Naive B cell (primary cell): ENCODE measurements at places on chromosomes 5 and 9.
A peak's percentile ranks its signal among the peaks of the same experiment; 100 is the strongest.

DNA sequence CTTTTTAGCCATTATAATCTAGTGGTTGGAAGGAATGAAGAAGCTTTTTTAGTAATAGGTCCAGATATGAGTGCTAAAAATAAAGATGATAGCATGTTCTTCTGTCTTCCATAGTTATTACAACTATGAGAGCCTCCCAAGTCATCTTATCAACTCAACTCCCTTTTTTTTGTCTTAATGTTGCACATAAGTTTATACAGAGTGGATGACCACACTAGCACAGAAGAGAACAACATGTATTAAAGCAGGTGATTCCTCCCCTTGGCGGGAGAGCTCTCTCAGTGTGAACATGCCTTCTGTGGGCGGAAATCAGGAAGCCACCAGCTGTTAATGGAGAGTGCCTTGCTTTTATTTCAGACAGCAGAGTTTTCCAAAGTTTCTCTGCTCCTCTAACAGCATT lies 40.1 kb upstream of the STX17 start:
- no peak for DNase-seq

- DNase-seq = no peak
Observed at GRCh38 chr5:113548396-113548795, 34.9 kb downstream of the YTHDC2 start.

DNA sequence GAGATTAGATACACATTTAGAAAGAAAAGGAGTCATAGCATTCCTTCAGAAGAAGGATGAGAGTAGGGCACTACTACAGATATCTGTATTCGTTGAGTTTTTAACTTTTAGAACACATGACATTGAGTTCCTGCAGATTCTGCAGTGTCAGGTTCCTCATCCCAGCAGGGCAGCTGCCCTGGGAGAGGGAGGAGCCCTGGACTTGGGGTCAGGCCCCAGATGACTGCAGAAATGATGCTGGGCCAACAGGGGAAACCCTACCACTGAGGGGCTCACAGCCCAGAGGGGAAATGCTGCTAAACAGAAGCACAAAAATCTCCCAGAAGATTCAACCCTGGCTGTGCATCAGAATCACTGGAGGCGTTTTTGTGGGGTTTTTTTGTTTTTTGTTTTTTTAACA lies 68.9 kb upstream of the TAF1L start:
- DNase-seq = no peak

GRCh38 chr5:170300361-170301013 lies 2.9 kb upstream of the LCP2 start:
- no peak for DNase-seq

DNA sequence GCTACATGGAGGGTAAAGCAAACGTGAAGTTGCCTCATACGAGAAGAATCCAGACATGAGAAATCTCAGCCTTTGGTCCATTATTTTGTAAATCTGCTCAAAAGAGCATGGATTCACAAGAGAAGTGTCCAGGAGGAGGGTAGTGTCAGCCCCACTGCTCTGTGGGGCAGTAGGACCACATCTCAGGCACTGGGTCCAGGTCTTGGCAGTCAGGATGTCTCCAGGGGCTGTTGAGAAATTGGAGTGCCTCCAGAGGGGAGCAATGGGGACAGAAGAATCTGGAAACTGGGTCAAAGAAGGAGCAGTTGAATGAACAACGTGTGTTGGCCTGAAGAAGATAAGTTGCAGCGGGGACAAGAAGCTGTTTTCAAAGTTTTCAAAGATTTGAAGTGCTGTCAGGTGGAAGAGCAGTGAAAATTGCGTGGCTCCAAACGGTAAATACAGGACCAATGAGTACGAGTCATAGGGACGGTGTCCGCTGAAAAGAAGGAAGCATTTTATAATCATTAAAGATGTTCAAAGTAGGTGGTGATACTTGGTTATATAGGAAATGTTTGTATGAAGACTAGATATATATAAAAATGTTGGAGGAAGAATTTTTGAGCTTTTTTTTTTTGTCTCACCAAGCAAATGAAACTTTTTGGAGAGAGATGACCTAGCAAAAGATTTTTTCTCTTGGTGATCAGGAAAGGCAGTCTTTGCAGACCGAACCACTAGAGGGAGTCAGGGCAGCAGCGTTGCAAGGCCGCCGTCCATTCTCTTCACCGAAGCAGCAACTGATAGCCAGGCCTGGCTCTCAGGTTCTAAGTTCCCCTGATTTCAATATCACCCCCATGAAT lies 57.1 kb upstream of the ZBED3 start:
- DNase-seq = peak; percentile 31

- DNase-seq = no peak
Observed at GRCh38 chr9:73515216-73515615, 363.6 kb downstream of the ANXA1 start.

GRCh38 chr5:72543365-72543764 lies 36.2 kb upstream of the ZNF366 start:
- DNase-seq = no peak

DNA sequence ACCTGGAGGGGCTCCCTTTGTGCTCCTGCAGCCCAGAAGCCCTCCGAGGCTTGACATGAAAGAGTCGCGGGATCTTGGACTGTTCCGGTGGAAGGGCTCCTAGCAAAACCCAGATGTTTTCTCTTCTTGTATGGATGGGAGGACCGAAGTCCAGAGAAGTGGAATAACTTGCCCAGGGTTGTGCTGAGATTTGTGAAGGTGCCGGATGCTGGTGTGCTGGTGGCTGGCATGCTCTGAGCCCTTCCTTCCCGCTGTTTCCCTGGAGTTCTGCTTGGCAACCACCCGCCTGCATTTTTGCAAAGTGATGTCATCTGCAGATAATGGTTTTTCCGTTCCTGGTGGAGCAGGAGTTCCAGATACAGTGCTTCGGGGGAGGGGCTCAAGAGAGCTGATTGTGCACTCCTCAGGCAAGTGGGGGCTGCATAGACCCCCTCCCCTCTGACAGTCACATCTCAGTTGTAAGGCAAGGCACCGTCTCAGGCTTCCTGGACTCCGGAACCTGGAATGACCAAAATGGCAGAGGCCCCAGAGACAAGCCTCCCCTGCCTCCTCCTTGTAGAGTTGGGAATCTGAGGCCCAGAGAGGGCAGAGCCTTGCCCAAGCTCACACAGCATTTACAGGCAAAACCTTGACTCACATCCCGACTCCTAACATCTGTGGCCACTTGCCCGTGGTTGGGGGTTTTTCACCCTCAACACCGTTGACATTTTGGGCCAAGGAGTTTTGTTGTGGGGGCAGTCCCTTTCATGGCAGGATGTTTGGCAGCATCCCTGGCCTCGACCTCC lies 157.0 kb downstream of the RGS3 start:
- no peak for DNase-seq

- no peak for DNase-seq
Observed at GRCh38 chr9:18985464-18985951, 47.5 kb downstream of the SAXO1 start.

DNA sequence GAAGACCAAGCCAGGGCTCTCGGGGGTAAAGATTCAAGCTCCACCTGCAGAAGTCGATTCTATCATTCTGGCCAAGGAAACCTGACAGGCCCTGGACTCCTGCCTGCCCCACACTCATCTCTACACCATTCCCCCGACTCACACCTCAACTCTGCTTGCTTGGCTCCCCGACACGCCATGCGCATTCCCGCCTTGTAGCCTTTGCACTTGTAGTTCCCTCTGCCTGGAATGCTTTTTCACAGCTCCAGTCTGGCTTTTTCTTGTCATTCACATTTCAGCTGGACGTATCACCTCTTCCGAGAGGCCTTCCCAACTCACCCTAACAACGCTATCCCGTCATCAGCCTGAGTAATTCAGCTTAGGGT lies 28.7 kb upstream of the HAND1 start:
- no peak for DNase-seq

- DNase-seq = peak; percentile 57
Observed at GRCh38 chr5:59188419-59189225, 605.7 kb downstream of the RAB3C start.

GRCh38 chr9:14089051-14089803 lies 224.7 kb downstream of the NFIB start:
- no peak for DNase-seq

- DNase-seq = no peak
Observed at GRCh38 chr5:131994533-131995226, 16.8 kb downstream of the ACSL6 start.

GRCh38 chr5:130955041-130955440 lies 210.0 kb downstream of the HINT1 start:
- DNase-seq = no peak

- no peak for DNase-seq
Observed at GRCh38 chr9:124618476-124618875, 111.3 kb upstream of the NR5A1 start.

- no peak for DNase-seq
Observed at GRCh38 chr5:140109759-140110645, 3.9 kb upstream of the PURA start.

GRCh38 chr9:3823842-3824475 lies 298.2 kb upstream of the RFX3 start:
- DNase-seq = no peak

- no peak for DNase-seq
Observed at GRCh38 chr5:44002381-44002901, 386.8 kb downstream of the FGF10 start.

- no peak for DNase-seq
Observed at GRCh38 chr5:66728049-66728448, 131.9 kb downstream of the MAST4 start.

DNA sequence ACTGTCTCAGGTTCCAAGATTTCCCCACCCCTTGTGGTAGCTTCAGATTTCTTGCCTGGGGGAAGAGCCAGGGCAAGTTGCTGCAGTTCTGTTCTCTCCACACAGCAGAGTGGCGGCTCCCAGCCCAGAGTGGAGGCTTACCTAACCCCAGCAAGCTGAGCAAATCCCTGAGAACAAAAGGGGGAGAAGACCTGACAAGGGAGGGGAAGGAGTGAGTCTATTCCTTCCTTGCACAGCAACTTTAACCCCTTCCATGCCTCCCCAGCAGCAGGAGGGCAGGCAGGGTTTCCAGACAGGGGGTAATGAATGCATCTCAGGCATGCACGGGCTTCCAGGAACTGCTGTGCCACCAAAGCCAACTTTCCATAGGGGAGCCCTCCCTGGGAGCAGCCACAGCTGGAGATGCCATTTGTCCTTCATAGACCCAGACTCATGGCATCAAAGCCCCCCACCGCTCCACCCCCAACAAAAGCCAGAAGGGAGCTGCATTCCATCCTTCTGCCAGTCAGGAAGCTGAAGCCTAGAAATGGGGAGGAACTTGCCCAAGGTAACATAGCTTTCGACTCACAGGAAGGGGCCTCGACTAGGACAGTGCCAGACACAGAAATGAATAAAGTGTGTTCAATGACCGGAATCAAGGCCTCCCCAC lies 28.8 kb upstream of the FAT2 start:
- no peak for DNase-seq

DNA sequence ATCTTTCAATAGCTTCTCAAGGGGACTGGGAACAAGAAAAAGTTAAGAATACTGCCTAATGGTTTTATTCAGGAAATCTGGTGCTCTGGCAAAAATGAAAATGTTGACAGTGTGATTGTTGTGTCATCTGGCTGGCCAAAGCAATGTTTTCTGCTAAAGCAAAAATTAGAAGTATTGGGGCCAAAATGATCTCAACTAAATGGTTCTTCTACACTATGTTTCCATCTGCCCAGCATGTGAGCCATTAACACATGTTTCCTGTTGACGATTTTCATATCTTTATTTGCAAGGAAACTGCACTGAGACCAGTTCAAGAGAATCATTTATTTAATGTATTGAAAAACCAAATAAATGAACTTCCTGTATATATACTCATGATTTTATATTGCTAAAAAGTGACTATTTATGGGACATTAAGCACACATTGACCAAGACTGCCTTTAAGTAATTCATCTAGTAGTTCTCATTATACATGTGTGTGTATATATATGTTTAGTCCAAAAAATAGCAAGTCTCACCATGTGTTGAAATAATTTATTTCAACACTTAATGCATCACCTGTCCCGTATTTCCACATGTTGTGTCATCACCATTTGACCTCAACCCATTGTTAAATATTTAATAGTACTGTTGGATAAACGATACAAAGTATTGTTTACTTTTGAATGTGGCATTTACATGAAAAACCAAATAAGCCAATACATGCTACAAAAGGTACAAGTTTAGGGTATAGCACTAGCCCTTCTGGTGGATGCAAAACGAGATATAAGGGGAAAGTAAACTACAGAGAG lies 7.5 kb upstream of the FST start:
- no peak for DNase-seq

DNA sequence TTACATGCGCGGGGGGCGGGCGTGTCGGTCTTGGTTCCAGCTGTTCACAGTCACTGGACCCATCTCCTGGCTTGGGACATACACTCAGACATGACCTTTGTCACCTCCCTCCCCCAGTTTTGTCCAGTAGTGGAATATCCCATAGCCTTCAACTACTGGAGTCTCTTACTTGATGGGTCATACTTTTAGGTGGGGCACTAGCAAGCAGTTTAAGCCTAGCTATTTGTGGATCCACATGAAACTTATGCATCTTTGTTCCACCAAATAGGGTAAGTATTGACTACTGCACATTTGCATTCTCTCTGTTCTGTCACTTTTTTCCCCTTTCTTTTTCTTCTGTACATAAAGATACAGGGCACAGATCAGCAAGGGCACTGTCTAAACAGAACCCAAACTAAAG lies 15.4 kb upstream of the MAMDC2 start:
- DNase-seq = no peak

- DNase-seq = no peak
Observed at GRCh38 chr5:99243111-99243510, 314.3 kb upstream of the CHD1 start.

DNA sequence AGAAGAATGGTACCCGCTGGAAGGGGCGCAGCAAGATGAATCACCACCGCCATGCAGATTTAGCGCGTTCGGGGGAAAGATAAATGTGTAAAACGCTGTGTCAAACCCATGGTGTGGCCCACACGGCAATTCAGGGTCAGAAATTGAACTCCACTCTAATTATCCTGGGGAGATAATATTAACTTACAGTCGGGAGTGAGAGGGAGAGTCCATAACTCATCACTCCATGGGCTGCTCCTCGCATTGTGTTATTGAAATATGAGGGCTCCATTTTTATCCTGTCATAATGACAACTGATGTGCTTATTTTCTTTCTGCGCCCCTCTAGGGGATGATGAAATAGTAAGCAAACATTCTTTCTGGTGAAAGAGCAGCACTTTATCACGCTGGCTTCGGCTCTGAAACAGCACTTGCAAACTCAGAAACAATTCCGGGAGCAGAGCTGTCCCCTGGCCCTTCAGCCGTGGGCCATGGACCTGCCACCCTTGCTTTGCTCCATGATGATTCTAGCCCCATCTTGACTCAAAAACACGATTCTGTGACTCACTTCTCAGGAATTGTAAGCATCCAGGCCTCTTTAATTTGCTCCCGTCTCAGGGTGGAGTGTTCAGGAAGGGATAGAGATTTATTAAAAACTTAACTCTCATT lies 431.6 kb downstream of the IRX1 start:
- no peak for DNase-seq

GRCh38 chr9:23821375-23822181 lies 4.5 kb downstream of the ELAVL2 start:
- DNase-seq = no peak

DNA sequence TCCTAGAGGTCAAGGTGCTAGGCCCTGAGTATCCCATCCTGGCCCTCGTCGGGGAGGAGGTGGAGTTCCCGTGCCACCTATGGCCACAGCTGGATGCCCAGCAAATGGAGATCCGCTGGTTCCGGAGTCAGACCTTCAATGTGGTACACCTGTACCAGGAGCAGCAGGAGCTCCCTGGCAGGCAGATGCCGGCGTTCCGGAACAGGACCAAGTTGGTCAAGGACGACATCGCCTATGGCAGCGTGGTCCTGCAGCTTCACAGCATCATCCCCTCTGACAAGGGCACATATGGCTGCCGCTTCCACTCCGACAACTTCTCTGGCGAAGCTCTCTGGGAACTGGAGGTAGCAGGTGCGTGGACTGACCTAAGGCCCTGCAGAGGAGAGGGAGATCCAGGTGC lies 7.9 kb downstream of the BTNL9 start:
- no peak for DNase-seq

- no peak for DNase-seq
Observed at GRCh38 chr9:112599732-112600131, 113.1 kb downstream of the KIAA1958 start.
